Vagina (tissue), 2 donors: ENCODE measurements at places on chromosomes 6 and 20. TPM values are rescaled to one million over a fixed set of nuclear protein-coding genes. Genes with fewer than 3 reads are reported as not detected.

- no peaks in the 10 kb centered on the region for H3K4me1 ChIP-seq
- H3K4me3 ChIP-seq = no peak overlapping the region
- no peak overlapping the region for H3K27ac ChIP-seq
- no peak for DNase-seq
- H3K27me3 ChIP-seq = no peaks in the 10 kb centered on the region
Measured at GRCh38 chr6:161073930-161074329, 82.4 kb downstream of the MAP3K4 start.

GRCh38 chr6:163828038-163828795 lies 413.7 kb downstream of the QKI start:
- H3K36me3 ChIP-seq = no peaks in the 10 kb centered on the region
- no peak overlapping the region for H3K4me3 ChIP-seq
- no peak for DNase-seq
- H3K27me3 ChIP-seq = no peaks in the 10 kb centered on the region

- no peaks in the 10 kb centered on the region for H3K36me3 ChIP-seq
- H3K4me1 ChIP-seq = peaks cover 6% of the 10 kb centered on the region
- H3K27me3 ChIP-seq = no peaks in the 10 kb centered on the region
Measured at GRCh38 chr6:26044140-26045064, 42.8 kb upstream of the HFE start.

GRCh38 chr6:166952567-166953486 lies 3.5 kb downstream of the RNASET2 start:
- H3K27me3 ChIP-seq = no peaks in the 10 kb centered on the region
- H3K4me1 ChIP-seq = peaks cover 52% of the 10 kb centered on the region
- no peaks in the 10 kb centered on the region for H3K36me3 ChIP-seq
- no peak for DNase-seq

DNA sequence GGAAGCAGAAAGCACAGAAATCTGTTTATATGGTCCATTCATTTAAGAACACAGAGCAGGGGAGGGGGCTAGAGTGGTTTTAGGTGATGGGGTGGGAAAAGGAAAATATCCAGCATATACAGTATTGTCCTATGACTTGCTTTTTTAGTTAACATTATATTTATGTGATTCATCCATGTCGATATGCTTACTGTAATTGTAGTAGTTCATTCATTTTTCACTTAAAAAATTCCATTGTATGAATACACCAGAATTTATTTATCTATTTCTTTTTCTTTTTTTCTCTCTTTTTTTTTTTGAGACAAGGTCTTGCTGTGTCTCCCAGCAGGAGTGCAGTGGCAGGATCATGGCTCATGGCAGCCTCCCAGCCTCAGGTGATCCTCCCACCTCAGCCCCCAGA lies 9.6 kb upstream of the PRIM2 start:
- H3K4me1 ChIP-seq = peaks cover 35% of the 10 kb centered on the region
- no peak overlapping the region for H3K27ac ChIP-seq
- no peaks in the 10 kb centered on the region for H3K36me3 ChIP-seq

The C20orf204 gene
- total RNA-seq = 0.98 TPM

GRCh38 chr20:1187605-1188171 lies 2.9 kb upstream of the TMEM74B start:
- DNase-seq = no peak
- H3K4me1 ChIP-seq = peaks cover 16% of the 10 kb centered on the region
- no peak overlapping the region for H3K4me3 ChIP-seq
- no peak overlapping the region for H3K27ac ChIP-seq
